B cell (primary cell): ENCODE measurements at places on chromosomes 2 and 18.
A peak's percentile ranks its signal among the peaks of the same experiment; 100 is the strongest.

DNA sequence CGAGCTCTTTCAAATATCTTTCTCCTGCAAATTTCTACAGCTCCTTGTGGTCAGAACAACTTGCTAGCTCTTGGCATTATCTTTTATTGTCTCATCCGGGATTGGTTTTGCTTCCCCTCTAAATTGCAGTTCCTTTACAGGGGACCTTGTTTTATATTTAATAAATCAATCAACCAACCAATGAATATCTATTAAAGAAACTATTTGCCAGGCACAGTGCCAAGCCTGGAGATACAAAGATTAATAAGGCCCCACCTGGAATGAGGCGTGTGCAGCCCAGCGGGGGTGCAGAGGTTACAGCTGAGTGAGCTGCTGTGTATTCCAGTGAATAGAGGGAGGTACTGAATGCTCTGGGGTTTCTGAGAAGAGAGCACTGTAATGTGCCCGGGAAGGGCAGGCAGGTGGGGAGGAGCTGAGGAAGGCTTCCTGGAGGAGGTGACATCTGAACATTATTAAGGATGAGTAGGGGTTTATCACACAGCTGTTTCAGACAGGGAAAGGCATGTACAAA, 51.8 kb downstream of the LIPG start:
- H3K4me1 ChIP-seq, result no peaks in the 10 kb centered on the region
- no peaks in the 10 kb centered on the region for H3K36me3 ChIP-seq
- no peak overlapping the region for H3K27ac ChIP-seq
- no peak overlapping the region for H3K4me3 ChIP-seq
- no peaks in the 10 kb centered on the region for H3K27me3 ChIP-seq

- no peaks in the 10 kb centered on the region for H3K36me3 ChIP-seq
- no peak for DNase-seq
- H3K27me3 ChIP-seq, result peaks cover 5% of the 10 kb centered on the region
- no peak overlapping the region for H3K27ac ChIP-seq
These were observed 33.7 kb downstream of the TMEM17 start for GRCh38 chr2:62472312-62472711.

GRCh38 chr2:223697892-223698645, 95.9 kb upstream of the SCG2 start:
- DNase-seq, result no peak
- H3K36me3 ChIP-seq, result no peaks in the 10 kb centered on the region

- no peaks in the 10 kb centered on the region for H3K36me3 ChIP-seq
- DNase-seq, result peak; percentile 92
- peak overlapping the region; percentile 86 for H3K27ac ChIP-seq
- H3K4me3 ChIP-seq, result peak overlapping the region; percentile 62
These were observed 115.2 kb downstream of the FAM210A start for GRCh38 chr18:13611142-13611600.

DNA sequence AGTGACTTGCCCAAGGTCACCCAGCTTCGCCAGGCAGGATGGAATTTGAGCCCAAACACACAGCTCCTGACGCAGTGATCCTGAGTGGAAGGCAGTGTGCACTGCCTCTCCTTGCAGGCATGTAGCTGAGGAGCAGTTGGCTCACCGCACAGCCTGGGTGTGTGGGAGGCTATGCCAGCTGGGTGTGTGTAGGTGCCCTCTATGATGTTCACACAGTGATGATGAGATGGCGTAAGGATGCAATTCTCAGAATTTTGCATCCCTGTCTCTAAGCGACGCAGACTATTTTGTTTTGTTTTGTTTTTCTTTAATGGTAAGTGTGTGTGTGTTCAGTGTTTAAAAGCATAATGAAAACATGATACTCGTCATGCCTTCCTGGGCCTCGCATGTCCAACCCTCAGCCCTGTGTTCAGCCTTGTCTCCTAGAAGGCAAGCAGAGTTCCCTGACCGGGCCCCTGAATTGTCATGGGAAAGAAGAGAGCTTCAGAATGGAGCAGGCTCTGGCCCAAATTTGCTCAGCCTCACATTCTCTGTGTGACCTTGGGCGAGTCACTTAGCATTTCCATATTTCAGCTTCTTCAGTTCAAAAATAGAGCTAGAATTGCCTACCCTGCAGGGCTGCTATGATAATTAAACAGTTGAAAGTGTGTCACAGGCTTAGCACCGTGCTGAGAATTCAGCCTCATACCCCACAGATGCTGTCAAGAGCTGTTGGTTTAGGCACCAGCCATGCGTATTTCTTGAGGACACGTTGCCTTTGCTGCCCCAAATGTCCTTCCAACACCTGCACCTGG, 603.6 kb upstream of the RAB6C start:
- no peak overlapping the region for H3K4me3 ChIP-seq
- DNase-seq, result no peak
- H3K27me3 ChIP-seq, result no peaks in the 10 kb centered on the region
- no peak overlapping the region for H3K27ac ChIP-seq
- H3K4me1 ChIP-seq, result no peaks in the 10 kb centered on the region
- H3K36me3 ChIP-seq, result no peaks in the 10 kb centered on the region

DNA sequence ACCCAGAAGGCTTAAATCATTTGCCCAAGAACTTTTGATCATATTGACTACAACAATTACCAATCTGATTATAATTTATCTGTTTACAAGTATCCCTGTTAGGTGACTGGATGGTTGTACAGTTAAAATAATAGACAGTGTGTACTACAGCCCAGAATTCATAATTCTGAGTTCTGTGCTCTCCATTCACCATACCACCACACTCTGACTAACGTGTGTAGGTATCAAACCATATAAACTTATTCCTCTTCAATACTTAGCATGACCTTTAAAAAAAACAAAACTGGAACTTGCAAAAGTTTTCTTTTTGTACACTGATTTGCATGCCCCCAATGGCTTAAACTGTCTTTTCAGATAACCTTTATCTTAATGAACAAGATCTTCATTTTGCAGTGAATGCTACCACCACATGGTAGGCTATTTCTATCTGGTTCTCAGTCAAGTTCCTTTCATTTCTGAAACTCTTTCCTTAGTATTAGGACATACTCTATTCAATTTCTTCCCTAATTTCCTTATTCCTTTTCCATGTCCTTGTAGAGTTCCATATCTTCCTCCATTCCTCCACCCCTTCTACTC, 50.9 kb downstream of the SOS1 start:
- H3K27ac ChIP-seq, result no peak overlapping the region
- H3K4me3 ChIP-seq, result no peak overlapping the region
- DNase-seq, result no peak
- H3K4me1 ChIP-seq, result no peaks in the 10 kb centered on the region
- H3K27me3 ChIP-seq, result no peaks in the 10 kb centered on the region

DNA sequence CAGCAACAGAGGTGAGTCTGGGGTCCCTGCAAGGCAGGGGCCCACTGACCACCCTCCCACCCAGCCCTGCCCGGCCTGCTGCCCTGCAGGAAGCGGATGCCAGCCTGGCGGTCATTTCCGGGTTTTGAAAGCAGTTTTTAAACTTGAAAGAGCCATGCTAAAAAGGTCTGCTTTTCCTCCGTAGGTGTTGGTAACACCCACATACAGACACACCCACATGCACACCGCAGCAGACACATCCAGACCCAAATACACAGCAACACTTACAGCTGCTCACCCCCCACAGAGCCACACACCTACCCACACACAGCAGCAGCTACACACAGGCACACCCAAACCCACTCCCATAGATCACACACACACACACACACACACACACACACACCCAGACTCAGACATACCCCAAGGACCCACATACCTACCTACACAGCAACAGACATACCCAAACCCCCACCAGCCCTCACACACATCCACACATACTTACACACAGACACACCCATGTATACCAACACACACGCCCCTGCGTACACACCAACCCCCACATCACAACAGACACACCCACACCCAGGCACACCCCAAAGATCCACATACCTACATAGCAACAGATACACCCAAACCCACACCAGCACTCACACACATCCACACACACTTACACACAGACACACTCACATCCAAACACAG, 7.6 kb downstream of the ZFP36L2 start:
- H3K36me3 ChIP-seq, result no peaks in the 10 kb centered on the region
- H3K4me1 ChIP-seq, result peaks cover 62% of the 10 kb centered on the region
- H3K27ac ChIP-seq, result peak overlapping the region; percentile 90
- peak overlapping the region; percentile 42 for H3K4me3 ChIP-seq

GRCh38 chr2:117481608-117482007, 332.9 kb upstream of the DDX18 start:
- no peaks in the 10 kb centered on the region for H3K4me1 ChIP-seq
- H3K27ac ChIP-seq, result no peak overlapping the region
- H3K27me3 ChIP-seq, result no peaks in the 10 kb centered on the region
